ENCODE measurements at places on chromosomes 6 and 20.

DNA sequence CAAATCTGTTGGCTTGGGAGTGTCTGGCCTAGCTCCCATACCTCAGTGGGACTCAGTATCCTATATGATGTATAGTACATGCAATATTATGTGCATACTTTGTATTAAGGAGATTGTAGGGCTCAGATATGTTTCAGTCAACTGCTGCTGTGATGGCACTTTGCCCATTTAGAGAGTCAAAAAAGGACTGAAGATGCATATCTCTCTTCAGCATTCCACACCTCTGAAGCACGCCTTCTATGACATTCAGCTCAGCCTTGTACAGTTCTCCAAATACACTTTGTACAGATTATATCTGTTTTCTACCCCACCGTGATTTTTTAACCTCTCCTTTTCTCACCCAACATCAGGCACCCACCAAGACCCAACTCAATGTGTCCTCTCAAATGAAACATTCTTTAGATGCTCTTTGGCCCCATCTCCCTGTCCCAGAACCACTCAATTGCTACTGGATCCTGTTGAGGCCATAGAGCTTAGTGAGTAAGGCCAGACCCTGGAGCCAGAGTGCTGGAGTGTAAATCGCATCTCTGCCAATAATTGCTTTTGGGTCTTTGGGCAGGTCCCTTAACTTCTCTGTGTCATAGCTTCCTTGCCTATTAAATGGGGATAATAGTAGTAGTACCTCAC, 15.6 kb downstream of the ENPP1 start:
- no peak for DNase-seq

GRCh38 chr20:17525650-17526049, 5.5 kb downstream of the BFSP1 start:
- DNase-seq: no peak

GRCh38 chr20:59223182-59223601, 59.6 kb downstream of the ZNF831 start:
- DNase-seq: no peak

DNA sequence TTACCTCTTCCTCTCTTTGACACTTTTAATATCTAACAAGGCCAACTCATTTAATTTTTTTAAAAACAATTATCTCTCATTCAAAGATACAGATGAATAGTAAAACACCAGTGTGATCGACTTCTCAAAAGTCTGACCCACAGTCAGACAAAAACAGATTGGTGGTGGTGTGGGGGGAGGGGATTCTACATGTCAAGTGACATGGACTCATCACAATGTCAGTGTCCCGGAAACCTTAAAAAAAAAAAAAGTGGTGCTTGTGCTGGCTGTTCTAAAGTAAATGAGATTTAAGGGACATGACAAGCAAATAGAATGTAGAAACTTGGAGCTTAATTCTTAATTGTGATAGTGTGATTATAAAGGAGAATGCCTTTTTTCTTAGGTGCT, 16.3 kb upstream of the RFPL4B start:
- no peak for DNase-seq

DNA sequence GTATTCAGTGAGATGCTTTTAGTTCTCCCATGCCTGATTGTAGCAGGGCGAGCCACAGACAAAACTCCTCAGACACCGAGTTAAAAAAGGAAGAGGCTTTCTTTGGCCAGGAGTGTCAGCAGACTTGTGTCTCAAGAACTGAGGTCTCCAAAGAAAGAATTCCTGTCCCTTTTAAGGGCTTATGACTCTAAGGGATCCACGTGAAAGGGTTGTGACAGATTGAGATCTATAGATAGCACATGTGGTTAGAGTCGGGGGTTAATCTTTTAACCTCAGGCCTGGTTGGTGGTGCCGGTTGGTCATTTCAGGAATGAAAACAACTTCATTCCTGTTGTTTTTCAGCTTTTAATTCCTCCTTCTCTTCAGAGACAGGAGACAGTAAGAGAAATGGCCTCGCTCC, 168.8 kb upstream of the GRIK2 start:
- DNase-seq: no peak

GRCh38 chr20:63124092-63124781, 91.7 kb downstream of the YTHDF1 start:
- DNase-seq: no peak

DNA sequence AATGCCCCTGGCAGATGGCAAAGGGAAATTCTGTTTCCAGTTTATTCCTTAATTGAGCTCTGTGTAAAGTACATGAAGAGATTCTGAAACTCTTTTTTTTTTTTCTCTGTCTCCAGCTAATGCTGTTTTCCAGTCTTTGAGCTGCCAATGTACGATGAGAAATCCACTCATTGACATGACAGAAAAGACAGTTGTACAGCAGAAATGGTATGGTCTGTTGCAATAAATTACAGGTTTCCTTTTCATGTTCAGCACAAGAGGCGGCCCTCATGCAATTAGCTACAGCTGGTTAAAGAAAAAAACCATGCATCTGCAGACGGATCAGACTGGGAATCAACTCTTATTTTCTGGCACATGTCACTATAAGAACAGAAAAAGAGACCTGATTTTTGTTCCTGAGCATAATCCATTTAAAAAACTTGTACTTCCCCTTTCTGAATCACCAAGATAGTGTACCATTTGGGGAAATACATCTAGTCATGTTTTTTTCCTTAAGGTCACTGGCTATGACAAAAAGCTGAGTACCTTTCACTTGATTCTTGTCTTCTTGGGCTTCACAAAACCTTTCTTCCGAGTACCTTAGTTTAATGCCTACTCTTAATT, 289.8 kb upstream of the PREP start:
- no peak for DNase-seq

- DNase-seq: no peak
These were observed 381.1 kb downstream of the TFAP2B start for GRCh38 chr6:51199733-51200260.

DNA sequence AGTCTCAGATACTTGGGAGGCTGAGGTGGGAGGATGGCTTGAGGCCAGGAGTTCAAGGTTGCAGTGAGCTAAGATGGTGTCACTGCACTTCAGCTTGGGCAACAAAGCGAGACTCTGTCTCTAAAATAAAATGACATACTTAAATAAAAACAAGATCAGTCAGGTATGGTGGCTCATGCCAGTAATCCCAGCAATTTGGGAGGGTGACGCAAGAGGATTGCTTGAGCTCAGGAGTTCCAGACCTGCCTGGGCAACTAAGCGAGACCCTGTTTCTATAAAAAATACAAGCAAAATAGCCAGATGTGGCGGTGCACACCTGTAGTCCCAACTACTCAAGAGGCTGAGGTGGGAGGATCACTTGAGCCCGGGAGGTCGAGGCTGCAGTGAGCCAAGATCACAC, 149.6 kb downstream of the ZFP64 start:
- DNase-seq: no peak
